ENCODE measurements at places on chromosomes 4 and X.

DNA sequence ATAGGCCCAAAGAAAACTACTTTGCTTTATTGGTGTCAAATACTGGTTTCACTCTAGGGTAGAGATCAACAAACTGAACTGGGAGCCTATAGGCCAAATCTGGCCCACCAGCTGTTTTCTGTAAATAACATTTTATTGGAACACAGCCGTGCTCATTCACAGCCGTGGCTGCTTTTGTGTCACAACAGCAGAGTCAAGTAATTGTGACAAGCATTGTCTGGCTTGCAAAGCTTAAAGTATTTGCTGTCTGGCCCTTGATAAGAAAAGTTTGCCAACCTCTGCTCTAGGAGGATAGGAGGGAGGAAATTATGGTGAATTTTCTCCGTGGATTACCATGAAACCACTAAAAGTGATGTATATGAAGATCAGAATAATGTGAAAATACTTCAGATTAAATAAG lies 53.4 kb downstream of the GPAT3 start:
- no peak for DNase-seq

DNA sequence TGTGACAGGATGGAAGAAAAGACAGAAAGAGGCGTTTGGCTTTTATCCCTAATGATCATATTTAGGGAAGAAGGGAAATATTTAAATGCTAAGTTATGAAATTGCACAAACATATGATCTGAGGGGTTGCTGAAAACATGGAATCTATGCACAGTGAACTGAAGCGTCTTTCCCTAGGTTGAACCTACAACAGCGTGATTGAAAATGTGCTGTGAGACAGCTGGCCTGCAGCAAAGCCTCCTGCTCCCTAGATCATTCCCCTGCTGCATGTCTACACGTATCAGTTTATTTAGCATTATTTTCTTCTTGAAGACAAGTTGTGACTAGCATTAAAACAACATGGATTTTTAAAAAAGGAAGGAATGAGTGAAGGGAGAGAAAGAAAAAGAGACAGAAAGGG lies 272.5 kb upstream of the TRAM1L1 start:
- DNase-seq, result no peak

GRCh38 chr4:31234494-31234893 lies 514.3 kb downstream of the PCDH7 start:
- DNase-seq, result no peak

DNA sequence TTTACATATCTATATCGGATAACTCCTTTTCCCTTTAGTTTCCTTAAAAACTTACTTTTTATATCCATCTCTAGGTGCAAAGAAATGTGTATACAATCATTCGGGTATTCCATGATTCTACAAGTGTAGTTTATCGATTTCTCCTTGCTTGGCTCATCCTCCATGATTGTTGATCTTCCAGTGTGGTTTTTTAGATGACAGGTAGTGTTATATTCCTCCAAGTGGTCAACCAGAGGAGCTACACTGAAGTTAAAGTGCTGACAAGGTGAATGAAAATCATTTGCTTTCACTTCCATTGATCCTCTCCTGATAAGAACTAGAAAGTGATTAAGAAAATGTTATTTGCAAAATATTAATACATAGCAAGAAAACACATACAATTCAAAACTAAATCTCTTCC lies 38.5 kb downstream of the TMEM156 start:
- DNase-seq, result no peak

DNA sequence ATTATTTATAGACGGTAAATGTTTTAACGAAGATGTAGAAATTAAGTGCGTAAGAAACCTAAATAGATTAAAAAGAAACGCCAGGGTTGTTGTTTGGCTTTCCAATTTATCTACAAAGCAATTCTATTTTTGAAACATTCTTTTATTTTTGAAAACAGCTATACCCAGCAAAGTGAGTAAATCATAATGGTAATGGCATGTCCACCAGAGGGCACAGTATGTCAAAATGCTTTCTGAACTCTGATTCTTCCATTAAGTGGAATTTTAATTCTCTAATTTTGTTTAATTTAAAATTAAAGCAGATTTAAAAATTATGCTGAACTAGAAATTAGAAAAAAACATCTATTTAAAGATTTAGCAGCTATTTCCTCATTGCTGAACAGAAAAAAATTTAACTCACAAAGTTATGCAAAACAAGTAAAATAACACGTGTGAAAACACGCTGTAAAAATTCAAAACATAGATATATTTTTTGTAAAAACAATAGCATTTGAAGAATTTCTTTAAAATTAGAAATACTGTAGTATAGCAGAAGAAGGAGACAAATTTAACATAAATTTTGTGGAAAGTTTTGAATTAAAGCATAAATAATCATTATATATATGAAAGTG lies 26.5 kb downstream of the RASSF6 start:
- no peak for DNase-seq

Data from NCI-H2029 (cell line).